Activated naive CD8-positive, alpha-beta T cell treated with anti-CD3 and anti-CD28 coated beads, Interleukin-2, amount 50 U/mL, for 16 hours (primary cell): ENCODE measurements at places on chromosomes 3 and 15.

DNA sequence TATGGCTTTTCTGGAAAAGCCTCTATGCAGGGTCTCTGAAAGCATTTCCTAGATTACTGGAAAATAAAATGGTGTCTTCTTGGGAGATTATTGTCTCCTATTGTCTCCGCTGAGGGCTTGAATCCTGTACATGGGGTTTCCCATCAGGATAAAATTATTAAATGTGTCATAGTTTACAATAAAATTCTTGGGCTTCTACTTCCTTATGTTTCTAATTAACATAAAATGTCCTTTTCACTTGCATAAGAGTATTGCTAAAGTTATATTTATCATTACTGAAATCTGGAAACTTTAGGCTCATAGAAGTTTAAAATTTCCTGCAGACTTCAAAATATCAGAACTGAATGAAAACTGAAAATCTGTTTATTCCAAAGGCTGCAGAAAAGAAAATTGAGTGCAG lies 595.5 kb upstream of the AGTR1 start:
- DNase-seq: no peak

GRCh38 chr3:175969456-175969855 lies 1110.3 kb downstream of the NAALADL2 start:
- DNase-seq: no peak

- DNase-seq: no peak
These were observed 336.1 kb downstream of the ARRDC4 start for GRCh38 chr15:98296653-98297052.

GRCh38 chr15:68471541-68471940 lies 39.6 kb upstream of the ITGA11 start:
- no peak for DNase-seq

- DNase-seq: no peak
These were observed 22.5 kb downstream of the KCTD6 start for GRCh38 chr3:58514405-58514804.

DNA sequence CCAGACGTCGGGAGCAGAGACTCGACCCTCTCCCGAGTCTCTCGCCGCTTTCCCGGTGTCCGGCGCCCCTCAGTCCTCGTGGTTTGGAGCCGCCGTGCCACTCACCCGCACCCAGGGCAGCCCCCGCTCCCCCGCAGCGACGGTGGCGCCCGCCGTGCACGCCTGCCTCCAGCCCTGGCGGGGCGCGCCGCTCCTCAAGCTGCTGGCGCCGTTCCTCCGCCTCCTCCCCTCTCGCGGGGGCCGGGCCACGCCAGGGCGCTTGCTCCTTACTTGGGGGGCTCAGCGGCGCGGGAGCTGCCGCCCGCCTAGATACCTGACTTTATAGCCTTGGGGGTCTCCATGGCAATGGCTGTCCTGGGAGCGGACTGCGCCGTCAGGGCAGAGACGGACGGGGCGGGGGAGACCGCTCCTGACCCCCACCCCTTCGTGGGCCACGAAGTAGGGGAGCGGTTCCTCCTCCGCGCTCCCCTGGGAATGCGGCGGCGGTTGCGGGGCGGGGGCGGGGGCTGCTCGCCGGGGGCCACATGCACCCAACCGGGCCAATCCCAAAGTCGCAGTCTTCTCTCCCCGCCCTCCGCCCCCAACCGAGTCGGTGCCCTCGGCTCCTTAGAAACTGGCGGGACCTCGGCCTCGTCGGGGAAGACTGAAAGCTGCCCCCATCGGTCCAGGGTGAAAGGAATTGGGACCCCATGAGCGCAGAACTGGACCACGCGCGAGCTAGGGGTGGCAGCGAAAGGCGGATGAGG lies at the start of gene ANKRD63:
Gene ANKRD63 (minus strand): TSS at position 196 of the 746 bp plus-strand sequence. CDS start 478 bp downstream, outside the sequence.
- no peak for DNase-seq

DNA sequence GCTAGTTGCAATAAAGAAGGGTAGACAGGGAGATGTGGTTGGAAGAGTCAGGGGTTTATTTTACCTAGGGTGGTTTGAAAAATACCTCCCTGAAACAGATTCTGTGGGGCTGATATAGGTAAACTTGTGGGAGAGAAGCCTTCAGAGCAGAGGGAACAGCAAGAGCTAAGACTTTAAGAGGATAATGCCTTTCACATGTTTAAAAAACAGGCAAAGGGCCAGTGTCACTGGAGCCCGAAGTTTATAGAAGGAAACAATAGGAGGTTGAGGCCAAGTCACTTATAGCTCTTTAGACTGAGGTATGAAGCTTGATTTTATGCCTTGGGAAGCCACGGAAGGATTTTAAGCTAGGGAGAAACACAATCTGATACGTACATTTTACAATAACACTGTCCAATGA lies 448.7 kb downstream of the TAFA4 start:
- DNase-seq: no peak

DNA sequence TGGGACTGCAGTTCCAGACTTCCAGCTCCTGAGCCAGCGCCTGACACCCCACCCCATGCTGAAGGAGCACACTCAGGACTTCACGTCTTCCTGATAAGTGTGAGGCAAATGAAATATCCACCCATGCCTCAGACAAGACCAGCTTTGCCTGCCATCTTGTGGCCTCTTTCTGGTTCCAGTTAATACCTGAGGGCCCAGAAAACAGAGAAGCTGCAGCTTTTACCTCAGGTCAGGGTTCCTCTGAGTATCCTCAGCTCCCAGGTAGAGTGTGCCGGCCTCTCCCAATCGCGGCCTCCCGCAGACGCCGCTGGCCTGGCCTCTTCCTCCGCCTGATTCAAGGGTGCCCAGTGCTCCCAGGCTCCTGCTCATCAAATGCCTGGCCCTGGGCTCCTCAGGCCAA lies 5.1 kb upstream of the KLHL6 start:
- DNase-seq: no peak

DNA sequence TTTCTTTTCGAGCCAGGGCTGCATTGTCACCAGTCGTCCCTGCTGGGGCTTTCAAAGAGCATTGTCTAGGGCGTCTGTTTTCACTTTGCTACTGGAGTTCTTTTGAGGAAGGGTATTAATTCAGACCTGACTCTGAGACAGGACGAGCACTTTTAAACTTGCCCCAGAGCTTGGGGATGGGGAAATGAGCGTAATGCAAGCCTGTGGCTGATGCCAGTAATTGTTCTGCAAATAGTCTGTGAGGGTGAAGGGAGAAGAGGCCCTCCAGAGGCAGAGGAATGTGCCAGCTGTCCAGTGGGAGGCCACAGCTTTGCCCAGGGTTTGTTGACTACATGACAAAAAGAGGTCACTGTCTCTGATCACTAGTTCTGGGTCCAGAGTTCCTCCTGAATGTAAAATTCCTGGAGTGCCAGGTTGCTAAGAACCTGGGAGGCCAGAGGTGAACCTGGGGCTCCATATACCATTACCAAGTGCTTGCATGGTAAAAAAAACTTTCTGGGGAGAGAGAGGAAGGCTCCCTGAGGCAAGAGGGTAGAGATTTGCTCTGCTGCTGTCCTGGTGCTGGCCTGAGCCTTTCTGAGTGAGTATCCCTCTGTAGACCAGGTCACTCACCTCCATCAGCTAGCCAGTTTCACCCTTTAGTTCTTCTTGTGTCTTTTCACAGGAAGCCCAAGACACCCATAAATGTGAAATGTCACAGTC lies 14.8 kb downstream of the EEFSEC start:
- DNase-seq: no peak

- DNase-seq: no peak
These were observed 549.5 kb downstream of the DIPK2A start for GRCh38 chr3:144521131-144521530.

DNA sequence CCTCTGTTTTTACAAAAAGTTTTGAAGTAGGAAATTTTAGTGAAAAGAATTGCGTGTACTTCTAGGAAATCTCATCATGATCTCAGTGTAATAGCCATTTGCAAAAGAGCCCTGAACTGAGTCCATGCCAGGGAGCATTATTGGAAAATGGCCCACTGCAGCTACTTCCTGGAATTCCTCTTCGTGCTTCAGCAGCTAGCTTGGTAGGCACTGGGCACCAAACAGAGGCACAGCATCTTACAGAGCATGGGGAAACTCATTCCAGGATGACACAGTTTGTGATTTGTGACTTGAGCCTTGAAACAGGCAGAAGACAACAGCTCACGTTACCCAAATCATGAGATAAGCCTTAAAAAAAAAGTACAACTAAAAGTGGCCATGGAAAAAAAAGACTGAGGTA lies 179.1 kb downstream of the WDR72 start:
- DNase-seq: no peak

- no peak for DNase-seq
These were observed 161.4 kb upstream of the NANOGP8 start for GRCh38 chr15:35246451-35246850.

- no peak for DNase-seq
These were observed 1202.7 kb downstream of the OTOL1 start for GRCh38 chr3:162699291-162699690.

DNA sequence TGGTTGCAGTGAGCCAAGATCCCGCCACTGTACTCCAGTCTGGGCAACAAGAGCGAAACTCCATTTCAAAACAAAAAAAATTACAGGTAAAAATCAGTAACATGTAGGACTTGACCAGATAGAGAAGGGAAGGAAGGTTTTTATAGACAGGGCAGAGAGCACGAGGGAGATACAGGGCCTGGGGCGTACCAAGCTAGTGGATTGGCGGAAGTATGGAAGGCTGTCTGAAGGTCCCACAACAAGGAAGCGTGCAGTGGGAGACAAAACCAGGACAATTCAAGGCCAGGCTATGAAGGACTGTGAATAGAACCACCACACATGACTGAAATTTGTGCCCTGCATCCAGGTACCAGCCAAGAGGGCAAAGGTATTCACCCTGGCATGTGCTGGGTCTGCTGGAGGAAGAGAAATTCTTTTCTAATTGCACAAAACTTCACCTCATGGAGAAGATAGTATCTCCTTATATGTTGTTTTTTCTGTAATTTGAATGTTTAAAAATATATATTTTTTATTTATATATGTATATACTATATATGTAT lies 33.0 kb upstream of the BCL2A1 start:
- no peak for DNase-seq

- DNase-seq: no peak
These were observed 66.2 kb downstream of the FOXP1 start for GRCh38 chr3:71517271-71517791.

DNA sequence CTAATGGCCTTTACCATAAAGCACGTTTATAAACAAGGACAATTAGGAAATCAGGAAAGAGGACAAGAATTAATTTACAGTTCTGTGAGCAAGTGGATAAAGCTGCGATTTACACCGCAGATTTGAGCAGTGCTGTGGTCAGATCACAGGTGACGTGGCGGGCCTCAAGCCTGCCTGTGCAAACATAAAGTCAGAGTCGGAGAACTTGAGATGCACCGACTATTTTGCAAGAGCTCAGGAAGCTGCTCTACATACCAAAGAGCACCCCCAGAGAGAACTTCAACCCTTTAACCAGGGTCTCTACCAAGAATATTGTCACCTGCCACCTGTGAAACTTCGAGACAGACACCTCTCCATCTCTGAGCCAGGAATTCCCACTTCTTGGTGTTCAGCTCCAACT lies 35.7 kb downstream of the MECOM start:
- DNase-seq: no peak

- DNase-seq: no peak
These were observed 18.0 kb downstream of the KLHL24 start for GRCh38 chr3:183653209-183654064.

- DNase-seq: no peak
These were observed 17.8 kb upstream of the NR2E3 start for GRCh38 chr15:71792521-71792920.

DNA sequence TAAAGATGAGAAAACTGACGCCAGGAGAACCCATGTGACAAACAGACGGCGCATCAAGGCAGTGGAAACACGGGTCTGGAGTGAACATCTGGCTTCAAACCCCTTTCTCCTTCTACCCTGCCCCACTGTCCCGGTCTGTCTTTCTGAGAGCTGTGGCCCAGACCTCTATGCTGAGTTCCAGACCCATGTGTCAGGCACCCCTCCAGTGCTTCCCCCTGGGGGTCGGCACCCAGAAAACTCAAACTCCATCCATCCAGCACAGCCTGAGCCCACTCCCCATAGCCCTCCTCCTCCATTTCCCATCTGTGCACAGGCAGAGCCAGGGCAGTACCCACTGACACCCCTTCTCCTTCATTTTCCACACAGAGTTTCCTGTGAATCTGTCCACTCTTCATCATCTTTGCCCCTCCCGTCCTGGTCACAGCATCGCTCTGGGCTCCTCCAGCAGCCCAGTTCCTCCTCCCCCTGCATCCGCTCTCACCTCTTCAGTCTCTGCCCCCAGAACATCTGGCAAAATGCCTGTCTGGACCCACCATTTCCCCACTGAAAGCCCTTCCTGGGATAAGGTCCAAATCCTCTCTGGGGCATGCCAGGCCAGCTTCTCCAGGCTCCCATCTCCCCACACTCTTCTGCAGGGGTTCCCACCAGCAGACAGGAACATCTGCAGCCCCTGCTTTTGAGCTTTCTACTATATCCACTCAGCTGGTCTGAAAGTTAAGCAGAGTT lies 2.9 kb downstream of the FAM240A start:
- DNase-seq: no peak
